ENCODE measurements at places on chromosomes 3 and 15.

- no peak for DNase-seq
These were observed 160.1 kb upstream of the DPH6 start for GRCh38 chr15:35705884-35706585.

DNA sequence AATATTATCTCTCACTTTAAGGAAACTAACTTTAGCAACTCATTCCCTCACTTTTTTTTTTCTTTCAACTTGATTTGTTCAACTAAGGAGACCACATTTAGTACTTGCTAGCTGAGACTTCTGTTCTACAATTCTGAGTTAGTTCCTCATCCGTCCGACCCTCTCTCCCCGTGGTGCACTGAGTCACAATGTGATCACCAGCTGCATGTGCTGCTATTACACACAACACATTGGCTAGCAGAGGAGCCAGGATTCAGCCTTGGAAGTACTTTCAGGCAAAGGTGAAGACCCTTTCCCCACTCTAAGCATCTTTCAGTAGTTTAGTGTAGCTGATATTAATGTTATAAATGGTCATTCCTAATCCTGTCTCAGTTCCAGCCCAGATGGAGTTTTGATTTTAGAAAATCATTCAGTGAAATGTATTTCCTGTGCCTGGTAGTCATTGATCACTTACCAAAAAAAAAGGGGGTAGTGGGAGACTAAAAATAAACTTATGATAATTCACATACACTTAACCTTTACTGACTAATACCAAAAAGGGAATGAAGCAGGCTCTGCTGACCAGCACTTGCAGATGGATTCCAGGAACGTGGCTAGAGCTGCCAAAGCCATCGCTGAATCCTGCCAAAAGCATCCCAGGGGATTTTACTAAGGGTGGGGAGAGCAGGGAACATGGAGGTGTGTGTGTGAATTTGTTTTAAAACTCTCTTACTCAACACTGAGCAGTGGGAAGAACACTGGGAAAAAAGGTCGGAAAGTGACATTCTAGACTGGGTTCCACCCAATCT is 424.8 kb downstream of the LPP start:
- no peak for DNase-seq

GRCh38 chr3:195803289-195803908 is 8.3 kb downstream of the MUC4 start:
- no peak for DNase-seq

GRCh38 chr15:50046159-50046558 is 72.9 kb downstream of the ATP8B4 start:
- no peak for DNase-seq

DNA sequence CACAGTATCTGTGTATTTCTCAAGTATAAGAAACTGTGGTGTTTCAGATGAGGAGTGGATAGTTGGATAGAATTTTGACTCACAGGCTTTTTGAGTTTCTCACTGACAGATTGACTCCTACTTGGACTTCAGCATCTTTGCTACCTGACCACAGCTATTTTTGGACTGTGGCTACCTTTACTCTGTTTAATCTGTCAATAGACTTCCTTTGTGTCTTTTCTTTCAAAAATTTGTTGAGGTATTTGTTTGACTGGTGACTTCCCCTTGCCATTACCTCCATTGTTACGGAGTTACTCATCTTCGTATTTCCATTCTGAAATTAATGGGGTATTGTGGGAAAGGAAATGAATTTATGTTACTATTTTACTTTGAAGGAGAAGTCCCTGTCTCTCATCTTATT is 123.8 kb downstream of the AGBL1 start:
- no peak for DNase-seq

DNA sequence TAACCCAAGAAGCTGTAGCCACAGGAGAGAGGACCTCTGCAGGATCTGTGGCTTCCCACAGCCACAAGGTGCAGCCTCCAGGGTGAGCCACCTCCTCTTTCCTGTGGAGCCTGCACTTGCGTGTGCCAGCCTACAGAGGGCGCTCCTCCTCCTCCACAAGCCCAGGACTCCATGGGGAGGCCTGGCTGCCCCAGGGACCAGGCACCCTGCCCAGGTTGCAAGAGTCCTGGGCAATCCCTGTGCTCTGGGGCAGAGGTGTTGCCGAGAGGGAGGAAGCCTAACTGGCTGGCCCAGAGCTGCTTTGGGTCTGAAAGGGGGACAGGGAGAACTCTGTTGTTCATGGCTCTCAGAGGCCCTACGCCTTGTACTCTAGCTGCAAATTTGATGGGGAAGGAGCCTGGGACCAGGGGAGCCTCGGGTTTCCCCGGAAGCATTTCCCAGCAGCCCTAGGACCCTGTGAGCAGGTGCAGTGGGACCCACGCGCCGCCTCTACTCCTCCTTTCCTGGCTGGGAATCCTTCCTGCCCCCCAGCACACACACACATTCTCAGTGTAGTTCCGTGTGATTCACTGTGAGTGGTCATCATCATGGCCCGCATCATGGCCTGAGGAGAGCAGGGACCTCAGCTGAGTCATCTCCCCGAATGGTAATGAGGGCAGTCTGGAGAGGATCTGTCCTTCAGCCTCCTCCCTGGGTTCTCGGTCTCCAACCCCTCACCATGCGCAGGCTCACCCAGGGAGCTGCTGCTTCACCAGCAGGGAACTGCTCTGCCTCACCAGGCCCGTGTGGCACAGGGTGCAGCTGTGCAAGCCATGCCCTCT is 24.3 kb downstream of the TBC1D21 start:
- DNase-seq = peak; percentile 91

- no peak for DNase-seq
These were observed 202.1 kb downstream of the GREM1 start for GRCh38 chr15:32919749-32920414.

- DNase-seq = no peak
These were observed 1.1 kb upstream of the EBLN2 start for GRCh38 chr3:73060302-73060723.

DNA sequence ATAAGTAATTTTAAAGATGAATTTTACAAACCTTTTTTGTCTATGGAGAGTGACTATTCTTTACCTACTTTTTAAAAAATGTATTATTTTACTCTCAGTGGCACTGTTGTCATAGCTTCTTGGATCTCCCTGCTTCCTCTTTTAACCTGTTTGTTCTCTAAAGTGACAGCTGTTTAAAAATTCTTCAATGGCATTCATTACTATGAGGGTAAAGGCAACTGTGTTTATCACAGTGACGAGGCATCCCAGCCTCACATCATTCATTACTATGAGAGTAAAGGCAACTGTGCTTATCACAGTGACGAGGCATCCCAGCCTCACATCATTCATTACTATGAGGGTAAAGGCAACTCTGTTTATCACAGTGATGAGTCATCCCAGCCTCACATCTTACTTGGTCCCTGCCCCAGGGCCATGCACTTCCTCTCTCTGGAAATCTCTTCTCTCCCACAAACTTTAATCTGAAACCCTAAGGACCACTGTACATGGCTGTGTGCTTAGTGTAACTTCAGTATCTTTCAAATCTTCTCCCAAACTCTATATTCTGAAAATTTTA is 101.7 kb upstream of the ZNF717 start:
- no peak for DNase-seq

DNA sequence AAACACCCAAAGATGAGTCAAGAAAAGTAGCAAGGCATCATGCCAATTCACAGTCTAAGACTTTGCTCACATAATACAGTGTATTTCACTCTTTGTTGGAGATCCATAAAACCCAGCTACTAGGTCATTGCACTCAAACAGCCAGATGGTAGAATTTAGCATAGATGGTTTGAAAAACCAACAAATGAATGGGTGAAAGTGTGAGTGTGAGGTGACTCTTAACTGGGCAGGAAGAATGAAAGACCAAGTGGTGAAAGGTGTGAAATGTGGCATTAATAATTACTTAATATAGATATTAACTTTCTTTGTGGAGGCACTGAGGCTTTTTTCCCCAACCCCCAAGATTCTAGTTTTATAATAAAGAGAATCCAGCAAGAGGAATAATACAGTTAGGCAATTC is 159.5 kb downstream of the SQOR start:
- DNase-seq = no peak

- DNase-seq = no peak
These were observed 14.4 kb downstream of the SNAPC5 start for GRCh38 chr15:66483131-66483566.

- no peak for DNase-seq
These were observed 925.1 kb upstream of the NR2F2 start for GRCh38 chr15:95405447-95405846.

DNA sequence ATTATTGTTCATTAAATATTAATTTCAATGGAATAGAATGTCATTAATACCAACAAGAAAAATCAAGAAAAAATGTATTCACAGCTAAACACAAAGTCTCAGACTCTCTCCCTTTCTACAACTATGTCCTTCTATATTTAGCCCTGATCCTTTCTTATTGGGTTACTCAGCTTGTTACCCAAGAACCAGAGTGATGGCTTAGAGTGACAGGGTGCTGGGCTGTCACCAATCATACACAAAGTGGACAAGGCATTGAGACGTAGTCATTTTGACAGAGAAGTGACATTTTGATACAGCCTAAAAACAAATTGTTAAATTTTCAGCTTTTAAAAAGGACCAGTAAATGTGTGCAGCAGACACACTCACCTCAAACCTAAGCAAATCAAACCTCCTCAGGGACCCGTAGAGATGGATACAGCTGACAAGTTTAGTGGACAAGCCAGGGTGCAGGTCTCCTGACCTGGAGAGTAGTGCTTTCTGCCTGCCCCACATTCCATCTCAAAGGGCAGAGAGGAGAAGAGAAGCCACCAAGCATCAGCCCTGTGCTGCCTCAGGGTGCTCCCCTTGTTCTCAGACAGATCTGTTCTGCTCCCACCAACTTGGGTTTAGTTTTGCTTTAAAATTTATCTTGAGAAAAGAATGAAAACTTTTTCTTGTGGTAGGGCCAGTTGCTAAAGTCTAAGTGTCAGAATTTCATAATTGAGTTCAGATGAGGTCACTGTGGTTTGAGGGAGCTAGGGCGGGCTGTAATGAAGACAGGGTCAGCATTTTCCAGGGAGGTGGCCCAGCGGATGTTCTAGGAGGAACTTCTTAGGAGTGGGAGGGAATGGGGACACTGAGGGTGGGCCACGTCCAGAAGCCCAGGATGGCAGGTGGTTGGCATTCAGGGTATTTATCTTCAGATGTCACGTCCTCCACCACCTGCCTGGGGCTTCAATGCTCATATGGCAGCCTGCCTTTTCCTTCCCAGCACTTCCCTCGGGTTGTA is 136.5 kb upstream of the TBL1XR1 start:
- no peak for DNase-seq

DNA sequence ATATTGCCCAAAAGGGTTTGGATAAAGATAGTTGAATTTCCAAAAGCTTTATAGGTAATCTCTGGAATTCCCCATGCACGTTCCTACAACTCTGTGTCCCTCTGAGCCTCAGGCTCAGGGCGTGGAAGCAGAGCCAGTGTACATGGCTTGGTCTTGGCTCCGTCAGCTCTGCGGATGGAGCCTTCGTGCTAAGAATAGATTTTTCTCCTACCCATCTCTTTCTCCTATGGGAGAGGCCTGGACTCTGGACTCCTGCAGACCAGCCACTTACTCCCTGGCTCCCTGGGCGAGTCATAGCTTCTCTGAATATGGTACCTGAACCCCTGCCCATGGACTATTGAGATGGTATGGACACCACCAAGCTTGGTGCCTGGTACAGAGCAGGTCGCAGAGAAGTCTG is 99.9 kb downstream of the EEFSEC start:
- no peak for DNase-seq

- no peak for DNase-seq
These were observed 95.1 kb downstream of the DHX36 start for GRCh38 chr3:154229217-154229590.

DNA sequence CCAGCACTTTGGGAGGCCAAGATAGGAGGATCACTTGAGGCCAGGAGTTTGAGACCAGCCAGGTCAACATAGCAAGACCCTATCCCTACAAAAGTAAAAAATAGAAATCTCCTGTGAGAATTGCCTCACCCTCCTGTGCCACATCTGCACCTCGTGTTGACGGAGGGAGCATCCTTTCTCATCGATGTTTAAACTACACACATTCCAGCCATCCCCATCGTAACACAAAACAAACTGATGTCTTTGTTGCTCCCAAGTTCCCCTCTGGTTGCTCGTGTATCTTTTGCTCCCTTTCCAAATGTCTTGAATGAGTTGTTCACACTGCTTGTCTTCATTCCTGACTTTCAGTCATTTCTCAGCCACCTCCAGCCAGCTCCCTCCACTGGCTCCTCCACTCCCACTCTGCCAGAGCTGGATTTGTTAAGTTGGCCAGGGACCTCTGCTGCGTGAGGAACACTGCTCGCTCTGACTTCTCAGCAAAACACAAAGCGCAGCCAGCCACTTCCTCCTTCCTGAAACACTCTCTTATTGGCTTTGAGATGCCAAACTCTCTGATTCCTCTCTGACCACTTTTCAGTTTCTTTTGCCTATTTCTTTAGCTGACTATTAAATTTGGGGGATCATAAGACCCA is 53.6 kb upstream of the ATP13A3 start:
- no peak for DNase-seq

- DNase-seq = no peak
These were observed 47.2 kb upstream of the ATP2B2 start for GRCh38 chr3:10552631-10552943.

DNA sequence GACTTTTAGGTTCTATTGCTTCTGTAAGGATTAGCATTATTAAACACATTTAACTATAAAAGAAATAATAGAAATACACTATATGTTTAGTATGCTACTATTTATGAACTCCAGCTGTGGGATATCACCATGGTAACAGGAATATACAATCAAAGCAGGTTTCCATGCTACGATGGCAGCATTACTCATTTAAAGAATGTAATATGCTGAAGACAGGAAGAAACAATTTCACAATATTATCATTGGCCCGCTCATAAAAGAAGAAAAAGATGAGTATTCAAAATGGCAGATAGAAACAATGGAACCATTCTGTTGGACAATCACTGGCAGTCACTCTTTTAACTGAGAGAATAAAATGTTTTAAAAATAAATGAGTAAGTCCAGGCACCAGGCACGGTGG is 153.4 kb downstream of the CBLB start:
- no peak for DNase-seq

DNA sequence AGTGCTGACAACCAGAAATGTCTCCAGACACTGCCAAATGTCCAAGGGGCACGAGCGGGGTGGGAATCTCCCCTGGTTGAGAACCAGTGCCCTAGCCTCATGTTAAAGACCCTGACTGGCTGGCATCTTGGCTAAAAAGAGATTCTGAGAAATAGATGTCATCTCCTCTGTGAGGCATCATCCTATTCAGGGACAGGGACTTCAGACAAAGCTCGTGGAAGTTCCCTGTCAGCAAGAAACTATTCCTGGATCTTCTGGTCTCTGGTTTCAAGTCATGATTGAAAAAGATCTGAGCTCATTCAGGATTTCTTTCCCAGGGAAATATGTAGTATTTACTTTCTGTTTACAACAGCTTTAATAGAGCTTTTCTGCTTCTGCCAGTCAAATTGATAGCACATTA is 10.8 kb downstream of the WDR5B start:
- no peak for DNase-seq

Measured in HEK293T (cell line).